ENCODE measurements at places on chromosomes 5 and 9.

- no peak for DNase-seq
Observed at GRCh38 chr9:130714586-130715110, 21.1 kb downstream of the EXOSC2 start.

GRCh38 chr9:120893611-120894307 is 16.8 kb upstream of the PHF19 start:
- DNase-seq = no peak

- DNase-seq = no peak
Observed at GRCh38 chr9:9216934-9217333, 1395.9 kb downstream of the PTPRD start.

- DNase-seq = no peak
Observed at GRCh38 chr5:113081881-113082546, 105.4 kb downstream of the DCP2 start.

DNA sequence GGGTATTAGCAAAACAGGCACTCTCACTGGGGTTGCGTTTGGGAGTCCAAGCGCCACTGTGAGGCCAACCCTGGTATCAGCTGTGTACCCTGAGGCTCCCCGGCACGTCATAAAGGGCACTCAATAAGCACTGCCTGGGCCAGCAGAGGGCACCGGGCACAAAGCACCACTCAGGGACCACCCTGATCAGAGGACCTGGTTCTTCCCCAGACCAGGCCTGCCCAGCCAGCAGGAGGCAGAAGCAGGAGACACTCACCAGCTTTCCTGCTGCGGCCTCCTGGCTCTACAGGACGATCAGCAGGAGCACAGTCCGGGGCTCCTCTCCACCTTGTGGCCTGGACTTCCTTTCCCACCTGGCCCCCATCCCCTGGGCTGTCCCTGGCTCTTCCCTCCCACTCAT is 12.6 kb downstream of the MGAT1 start:
- peak; percentile 49 for DNase-seq

DNA sequence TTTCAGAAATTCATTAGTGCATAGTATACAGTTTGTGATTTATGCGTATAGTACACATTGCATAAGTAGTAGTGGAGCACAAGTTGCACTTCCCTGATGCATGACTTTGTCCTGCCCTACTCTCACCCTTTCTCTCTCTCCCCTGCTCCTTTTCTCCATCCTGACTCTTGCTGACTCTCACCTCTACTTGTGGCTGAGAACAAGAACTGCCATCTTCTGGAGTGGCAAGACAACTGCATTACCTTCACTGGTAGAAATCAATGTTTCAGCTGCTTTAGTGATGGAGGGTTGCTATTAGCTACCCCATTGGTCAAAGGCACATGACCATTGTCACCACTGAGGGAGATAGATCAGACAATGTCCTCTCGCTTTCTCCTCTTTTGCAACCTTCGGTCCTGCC is 26.9 kb downstream of the SPEF2 start:
- no peak for DNase-seq

- DNase-seq = no peak
Observed at GRCh38 chr9:12956261-12956660, 181.4 kb downstream of the LURAP1L start.

DNA sequence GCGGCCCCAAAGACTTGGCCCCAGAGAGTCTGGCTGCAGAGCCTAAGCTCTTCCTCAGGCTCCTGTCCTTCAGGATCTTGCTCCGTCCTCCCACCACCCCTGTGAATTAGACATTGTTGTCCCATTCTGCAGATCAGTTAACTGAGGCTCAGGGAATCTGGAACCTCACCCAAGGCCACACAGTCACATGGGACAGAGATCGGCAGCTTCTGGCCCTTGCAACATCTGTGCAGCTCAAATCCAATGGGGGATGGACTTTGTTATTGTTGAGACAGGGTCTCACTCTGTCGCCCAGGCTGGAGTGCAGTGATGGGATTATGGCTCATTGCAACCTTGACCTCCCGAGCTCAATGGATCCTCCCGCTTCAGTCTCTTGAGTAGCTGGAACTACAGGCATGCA is 23.9 kb upstream of the LAMC3 start:
- DNase-seq = no peak

- no peak for DNase-seq
Observed at GRCh38 chr5:90703932-90704331, 145.3 kb downstream of the ADGRV1 start.

- no peak for DNase-seq
Observed at GRCh38 chr9:97567894-97568202, 65.3 kb downstream of the TSTD2 start.

DNA sequence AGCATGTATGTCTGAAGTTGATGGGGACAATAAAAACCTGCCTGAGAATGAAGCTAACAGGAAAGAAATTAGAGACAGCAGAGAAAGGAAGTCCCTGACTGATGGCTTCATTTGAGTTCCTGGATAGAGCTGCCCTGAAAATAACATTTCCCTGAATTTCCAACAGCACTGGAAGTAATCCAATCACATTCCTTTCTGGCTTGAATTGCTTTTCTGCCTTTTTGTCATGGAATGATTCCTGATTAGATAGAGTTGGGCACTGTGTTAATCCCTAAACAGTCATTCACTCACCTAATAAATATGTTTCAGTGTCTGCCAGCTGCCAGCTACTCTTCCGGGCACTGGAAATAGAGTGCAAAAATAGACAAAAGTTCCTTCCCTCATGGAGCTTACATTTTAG is 30.0 kb upstream of the SH3RF2 start:
- no peak for DNase-seq

DNA sequence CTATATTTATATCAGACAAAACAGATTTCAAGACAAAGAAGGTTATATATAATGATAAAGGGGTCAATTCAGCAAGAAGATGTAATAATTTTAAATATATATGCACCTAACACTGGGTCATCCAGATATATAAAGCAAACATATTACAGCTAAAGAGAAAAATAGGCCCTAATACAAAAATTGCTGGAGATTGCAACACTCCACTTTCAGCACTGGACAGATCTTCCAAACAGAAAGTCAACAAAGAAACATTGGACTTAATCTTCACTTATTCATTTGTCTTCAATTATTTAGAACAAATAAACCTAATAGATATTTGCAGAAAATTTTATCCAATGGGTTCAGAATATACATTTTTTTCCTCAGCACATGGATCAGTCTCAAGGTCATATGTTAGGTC is 45.8 kb downstream of the MEIKIN start:
- no peak for DNase-seq

GRCh38 chr5:9699681-9700080 is 69.5 kb upstream of the TAS2R1 start:
- no peak for DNase-seq

GRCh38 chr9:114761523-114761922 is 44.3 kb downstream of the TNFSF15 start:
- DNase-seq = no peak

DNA sequence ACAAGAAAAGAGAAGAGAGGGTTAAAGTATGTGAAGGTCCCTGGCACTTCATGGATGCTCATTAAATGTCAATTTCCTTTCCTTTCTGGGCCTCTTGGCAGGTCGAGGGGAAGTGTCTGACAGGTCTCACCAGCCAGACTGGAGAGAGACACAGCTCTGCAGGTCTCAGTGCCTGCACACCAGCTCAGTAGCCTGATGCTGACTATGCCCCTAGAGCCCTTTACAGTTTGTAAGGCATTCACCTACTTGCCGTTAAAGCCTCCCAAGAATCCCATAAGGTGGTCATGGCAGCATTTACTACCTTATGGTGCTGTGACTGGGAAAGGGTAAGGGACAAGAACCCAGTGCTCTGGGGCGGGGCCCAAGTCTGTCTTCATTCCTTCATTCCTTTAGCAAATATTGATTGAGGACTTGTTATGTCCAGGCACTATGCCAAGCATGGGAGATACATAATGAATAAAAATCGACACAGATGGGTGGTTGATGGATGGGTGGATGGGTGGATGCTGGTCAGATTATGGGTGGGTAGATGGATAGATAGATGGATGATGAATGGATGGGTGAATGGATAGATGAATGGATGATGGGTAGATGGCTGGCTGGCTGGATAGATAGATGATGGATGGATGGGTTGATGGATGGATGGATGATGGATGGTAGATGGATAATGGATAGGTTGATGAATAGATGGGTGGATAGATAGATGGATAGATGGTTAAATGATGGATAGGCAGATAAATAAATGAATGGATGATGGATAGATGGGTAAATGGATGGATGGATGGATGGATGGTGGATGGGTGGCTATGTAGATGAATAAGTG is 21.3 kb upstream of the KIF12 start:
- no peak for DNase-seq

GRCh38 chr5:133063965-133064364 is 12.2 kb downstream of the HSPA4 start:
- no peak for DNase-seq

GRCh38 chr5:98965226-98965625 is 36.4 kb upstream of the CHD1 start:
- DNase-seq = no peak

DNA sequence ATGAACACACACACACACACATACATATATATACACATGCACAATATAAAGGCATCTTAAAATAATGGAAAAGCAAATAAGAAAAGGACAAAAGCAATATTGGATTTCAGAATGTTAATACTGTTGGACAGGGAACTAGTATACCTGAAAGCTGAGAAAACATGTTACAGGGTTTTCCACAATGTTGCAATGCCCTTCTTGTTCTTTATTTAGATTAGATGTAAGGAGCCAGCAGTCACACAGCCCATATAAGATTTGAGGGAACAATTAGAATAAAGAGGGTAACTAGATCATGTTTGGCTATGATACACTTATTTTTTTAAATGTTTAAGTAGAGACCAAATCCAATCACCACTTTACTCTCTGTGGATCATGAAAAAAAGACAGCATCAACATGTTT is 61.7 kb downstream of the SH3TC2 start:
- no peak for DNase-seq

- DNase-seq = no peak
Observed at GRCh38 chr5:132657676-132658380, at the start of gene IL13. IL13 (plus strand) TSS chr5:132658173; CDS start chr5:132658187, 14 bp downstream.

DNA sequence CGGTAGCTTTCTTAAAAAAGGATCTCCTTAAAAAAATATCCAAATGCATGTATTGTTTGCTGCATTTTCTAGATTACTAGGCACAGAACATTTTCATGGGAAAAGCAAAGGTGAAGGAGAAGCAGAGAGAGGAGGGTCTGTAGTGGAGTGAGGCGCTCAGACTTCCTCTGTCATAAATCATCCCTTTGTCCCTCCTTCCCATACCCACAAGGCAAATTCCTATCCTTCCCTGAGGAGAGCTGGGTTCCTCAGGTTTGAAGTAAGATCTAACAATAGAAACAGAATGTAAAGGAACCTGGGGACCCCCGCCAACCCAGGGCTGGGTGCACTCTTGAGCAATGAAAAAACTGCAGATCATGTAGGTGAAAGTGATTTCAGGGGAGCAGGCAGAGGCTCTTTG is 149.2 kb upstream of the ANKH start:
- no peak for DNase-seq

All from B cell (primary cell).